ENCODE measurements at places on chromosomes 16 and 17.
A peak's percentile ranks its signal among the peaks of the same experiment; 100 is the strongest.

GRCh38 chr17:80035937-80036714 lies at the start of gene CCDC40:
TSS of gene CCDC40 (plus strand) at chr17:80036642. CDS start at chr17:80036663, 21 bp downstream.
- DNase-seq = peak; percentile 70

GRCh38 chr17:48550502-48551213 lies 5.7 kb upstream of the HOXB2 start:
- no peak for DNase-seq

DNA sequence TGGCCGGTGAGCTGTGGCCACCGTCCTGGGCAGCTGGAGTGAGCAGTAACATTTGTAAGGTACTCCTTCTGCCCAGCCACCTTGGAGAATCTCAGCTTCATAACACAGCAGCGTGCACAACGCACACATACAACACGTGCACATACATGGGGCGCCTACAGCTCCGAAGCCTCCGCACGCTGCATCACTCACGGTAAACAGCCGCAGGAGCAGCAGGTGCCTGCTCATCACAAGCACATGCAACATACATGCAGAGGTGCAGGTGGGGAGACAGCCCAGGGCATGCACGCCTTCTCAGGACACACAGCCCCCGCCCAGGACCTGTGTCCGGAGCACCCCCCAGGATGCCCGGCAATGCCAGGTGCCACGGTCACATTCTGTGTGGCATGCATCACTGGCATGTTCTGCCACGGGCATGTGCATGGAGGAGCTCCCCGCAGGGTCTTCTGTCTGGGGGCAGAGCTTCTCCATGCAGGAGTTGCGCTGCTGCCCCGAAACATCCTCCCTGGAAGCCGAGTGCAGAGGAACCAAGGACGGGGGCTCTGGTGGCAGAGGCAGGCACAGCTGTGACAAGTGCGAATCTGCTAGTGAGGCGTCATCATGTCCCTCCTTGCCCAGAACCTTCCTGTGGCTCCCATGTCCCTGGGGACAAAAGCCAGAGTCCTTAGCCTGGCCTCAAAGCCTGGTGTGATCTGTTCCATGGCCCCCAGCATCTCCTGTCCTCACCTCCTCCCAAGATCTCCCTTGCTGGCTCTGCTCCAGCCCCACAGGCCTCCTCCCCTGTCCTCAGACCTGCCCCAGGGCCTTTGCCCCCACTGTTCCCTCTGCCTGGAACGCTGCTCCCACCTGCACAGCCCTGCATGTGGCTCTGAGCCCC lies 184.0 kb upstream of the GSE1 start:
- no peak for DNase-seq

- no peak for DNase-seq
Measured at GRCh38 chr17:9421525-9421924, 154.1 kb downstream of the STX8 start.

DNA sequence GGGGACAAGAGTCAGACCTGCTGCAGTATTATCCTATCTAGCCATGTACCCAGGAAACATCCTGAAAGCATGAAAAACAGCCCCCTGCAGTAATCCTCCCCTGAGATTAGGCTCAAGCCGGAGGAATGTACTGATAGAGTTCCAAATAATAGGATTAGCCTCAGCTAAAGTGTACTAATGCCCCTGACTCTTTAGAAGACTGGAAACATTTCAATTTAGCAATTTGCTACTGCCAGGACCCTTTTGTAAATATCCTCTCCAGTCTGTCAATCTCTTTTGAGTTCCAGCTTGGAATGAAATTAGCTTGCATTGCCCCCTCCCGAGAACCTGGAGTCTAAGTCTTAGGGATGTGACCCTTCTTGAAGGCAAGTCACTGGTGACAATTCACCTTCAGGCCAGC lies 110.8 kb upstream of the DNAH9 start:
- no peak for DNase-seq

DNA sequence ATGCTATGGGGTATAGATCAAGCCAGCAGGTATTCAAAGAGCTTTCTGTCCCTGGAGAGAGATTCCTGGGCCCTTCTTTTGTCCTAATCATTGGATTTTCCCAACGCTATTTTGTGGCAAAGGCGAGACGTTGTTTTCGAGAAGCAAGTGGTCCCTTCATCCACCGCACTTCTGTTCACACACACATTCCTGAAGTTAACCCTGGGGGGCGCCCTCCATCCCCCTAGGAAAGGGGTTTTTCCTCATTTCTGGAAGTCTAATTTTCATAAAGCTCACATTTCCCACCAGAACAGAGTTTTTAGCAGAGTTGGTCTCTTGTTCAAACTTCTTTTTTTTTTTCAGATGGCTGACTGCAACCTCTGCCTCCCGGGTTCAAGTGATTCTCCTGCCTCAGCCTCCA lies 11.9 kb downstream of the SCGB1C2 start:
- DNase-seq = no peak

- no peak for DNase-seq
Measured at GRCh38 chr17:63433746-63434591, 12.1 kb downstream of the CYB561 start.

DNA sequence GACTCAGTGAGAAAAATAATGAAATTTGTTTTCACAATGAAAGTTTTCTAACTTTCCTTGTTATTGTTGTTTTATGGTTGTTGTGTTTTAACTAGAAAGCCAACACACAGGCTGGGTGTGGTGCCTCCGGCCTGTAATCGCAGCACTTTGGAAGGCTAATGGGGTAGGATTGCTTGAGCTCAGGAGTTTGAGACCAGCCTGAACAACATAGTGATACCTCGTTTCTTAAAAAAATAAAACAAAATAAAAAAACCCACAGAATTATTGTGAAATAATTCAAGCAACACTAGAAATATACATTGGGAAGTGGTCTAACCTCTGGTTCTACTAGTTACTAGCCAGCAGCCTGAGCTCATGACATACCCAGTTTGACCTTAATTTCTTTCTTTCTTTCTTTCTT lies 630 bp downstream of the MILR1 start:
- DNase-seq = no peak

GRCh38 chr16:84475643-84476240 lies 28.7 kb downstream of the MEAK7 start:
- no peak for DNase-seq

GRCh38 chr16:87107201-87107600 lies 210.0 kb downstream of the C16orf95 start:
- no peak for DNase-seq

DNA sequence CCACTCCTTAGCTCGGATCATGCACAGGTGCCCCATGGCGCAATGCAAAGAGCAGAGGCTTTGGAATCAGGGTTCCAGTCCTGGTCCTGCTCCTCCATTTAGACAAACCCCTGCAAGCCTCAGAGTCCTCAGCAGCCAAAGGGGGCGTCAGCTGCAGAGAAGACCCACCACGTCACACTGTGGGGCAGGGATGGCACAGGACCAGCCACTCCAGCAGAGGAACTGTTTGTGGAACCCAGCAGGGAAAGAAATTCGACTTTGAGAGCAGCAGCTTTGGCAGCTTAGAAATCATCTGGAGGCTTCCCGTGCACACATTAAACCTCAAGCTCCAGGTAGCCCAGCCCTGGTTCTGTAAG lies 25.2 kb downstream of the C17orf100 start:
- no peak for DNase-seq

DNA sequence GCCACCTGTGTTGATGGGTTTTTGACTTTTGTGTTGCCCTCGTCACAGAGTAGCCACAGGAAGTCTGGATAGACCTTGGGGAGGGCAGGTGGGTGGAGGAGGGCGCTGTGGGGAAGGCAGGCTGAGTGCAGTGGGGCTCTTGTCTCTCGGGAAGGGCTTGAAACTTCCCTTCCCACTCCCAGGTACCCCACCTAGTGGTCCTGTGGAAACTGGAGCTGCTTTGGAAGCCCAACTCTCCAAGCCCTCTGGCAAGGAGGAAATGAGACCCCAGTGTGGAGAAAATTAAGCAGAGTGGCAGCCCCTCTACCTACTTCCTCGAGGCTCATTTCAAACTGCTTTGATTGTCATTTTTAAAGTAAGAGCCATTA lies 9.2 kb downstream of the CA5A start:
- DNase-seq = no peak

GRCh38 chr17:82285141-82285540 lies 11.6 kb upstream of the CSNK1D start:
- no peak for DNase-seq

DNA sequence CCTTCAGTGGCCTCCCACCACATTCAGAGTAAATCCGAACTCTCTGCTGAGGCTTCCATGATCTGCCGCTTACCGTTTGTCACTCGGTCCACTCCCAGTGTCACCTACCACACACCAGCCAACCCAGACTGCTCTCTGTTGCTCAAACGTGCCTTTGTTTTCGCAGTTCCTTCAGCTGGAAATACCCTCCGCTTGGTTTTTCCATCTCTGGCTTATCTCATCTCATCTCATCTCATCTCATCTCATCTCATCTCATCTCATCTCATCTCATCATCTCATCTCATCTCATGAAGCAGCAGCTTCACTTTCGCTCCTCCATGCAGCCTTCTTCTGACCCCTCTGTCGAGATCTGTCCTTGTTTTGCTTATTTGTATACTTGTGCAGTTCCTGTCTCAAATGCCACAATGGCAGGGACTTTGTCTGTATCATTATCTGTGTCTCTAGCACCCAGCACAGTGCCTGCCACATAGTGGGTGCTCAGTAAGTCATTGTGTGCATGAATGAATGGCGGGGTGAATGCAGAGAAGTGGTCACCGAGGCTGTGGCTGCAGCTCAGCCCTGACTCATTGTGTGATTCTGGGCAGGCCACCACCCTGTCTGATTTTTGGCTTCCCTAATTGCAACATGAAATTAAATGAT lies 3.8 kb upstream of the SNX20 start:
- no peak for DNase-seq

GRCh38 chr17:74759243-74759801 lies 10.9 kb downstream of the NHERF1 start:
- DNase-seq = no peak

DNA sequence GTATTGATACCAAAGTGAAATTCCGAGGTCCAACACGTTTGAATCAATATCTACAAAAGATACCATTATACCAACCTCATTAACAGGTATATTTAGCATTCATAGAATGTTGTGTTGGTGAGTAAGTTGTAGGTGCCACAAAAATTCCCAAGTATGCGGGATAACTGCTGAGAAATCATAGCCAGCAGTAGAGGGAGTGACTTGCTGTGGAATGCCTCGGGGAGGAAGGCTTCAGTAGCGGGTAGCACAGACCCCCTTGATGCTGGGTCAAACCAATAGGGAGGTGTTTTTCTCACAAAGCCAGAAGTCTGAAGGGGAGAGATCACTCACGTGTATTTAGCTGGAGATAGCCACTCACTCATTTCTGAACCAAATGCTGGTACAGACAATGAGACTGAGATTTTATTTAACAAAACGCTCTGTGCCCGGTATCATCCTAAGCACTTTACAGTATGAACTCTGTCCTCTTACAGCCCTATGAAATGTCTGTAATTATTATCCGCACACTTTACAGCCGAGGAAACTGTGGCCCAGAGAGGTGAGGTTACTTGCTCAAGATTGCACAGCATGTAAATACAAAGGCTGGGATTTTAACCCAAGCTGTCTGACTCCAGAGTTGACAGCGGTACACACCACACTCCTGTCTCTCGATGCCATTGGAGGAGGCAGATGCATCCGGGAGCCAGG lies 23.1 kb downstream of the HSBP1 start:
- no peak for DNase-seq

GRCh38 chr16:35690413-35690812 lies 2231.0 kb downstream of the TP53TG3F start:
- DNase-seq = no peak

GRCh38 chr17:21113049-21113690 lies 13.6 kb upstream of the DHRS7B start:
- DNase-seq = no peak

DNA sequence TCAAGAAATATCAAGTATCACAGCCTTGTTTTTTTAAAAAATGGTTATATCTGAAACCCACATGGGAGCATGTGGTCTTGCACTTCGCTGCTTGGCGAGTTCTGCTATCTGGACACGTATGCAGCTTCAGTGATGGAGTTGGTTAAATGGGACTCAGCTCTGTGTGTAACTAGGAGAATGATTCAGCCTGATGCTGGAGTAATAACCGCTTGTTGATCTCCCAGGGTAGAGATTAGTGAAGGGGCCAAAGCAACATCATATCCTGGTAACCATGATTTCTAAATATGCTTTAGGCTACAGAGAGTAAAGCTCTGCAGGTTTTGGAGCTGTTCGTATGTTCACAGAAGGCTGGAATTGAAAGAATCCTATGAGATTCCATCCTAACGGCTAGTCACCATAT lies 63.2 kb downstream of the IQCK start:
- DNase-seq = no peak

GRCh38 chr17:50848711-50849110 lies 13.3 kb downstream of the WFIKKN2 start:
- no peak for DNase-seq

DNA sequence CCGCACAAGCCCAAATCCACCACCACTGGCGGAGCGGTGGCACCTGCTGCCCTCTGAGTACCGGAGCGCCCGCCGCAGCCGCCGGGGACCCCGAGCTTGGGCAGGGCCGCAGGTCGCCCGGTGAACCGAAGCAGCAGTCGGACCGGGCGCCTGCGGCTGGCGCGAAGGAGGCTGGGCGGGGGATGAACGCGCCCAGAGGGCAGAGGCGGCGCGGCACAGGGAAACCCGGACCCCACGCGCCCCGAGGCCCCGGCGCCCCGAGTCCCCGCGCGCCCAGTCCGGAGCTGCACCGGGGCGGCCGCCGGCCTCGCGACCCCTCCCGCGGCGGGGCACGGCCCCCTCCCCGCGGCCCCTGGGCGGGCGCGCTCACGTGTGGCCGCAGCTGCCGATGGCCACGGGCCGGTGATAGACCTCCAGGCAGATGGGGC lies 393 bp downstream of the RNF166 start:
- DNase-seq = no peak

- no peak for DNase-seq
Measured at GRCh38 chr16:54847207-54847606, 83.5 kb upstream of the IRX5 start.

GRCh38 chr17:58282442-58282841 lies 1.7 kb upstream of the MPO start:
- no peak for DNase-seq

DNA sequence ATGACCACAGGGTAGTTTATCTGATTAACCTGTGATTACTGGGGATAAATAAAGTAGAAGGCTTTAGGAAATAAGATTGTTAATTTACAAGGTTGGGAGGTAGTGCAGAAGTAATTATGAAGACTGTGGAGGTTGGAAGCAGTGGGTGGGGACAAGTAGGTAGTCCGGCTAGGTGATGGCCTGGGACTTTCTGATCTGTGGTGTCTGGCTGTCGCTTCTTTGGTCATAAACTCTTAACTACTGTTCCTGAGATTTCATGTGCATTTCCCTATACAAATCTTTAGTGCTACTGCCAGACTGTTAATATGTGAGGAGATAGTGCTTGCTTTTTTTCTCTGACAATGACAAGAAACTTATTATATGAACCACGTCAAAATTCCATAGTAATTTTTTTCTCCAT lies 19.5 kb upstream of the HNF1B start:
- DNase-seq = no peak

GRCh38 chr17:1322480-1322879 lies 43.0 kb downstream of the TRARG1 start:
- DNase-seq = no peak

GRCh38 chr16:87028481-87029320 lies 288.5 kb downstream of the C16orf95 start:
- no peak for DNase-seq

- DNase-seq = no peak
Measured at GRCh38 chr17:6938637-6939036, 57.2 kb upstream of the ALOX12 start.

- DNase-seq = no peak
Measured at GRCh38 chr17:36682773-36683172, 81.4 kb downstream of the MRM1 start.

- peak; percentile 73 for DNase-seq
Measured at GRCh38 chr16:29994600-29995323, 655 bp downstream of the HIRIP3 start.
